MCF 10A (cell line): ENCODE measurements at places on chromosomes 2 and 18.

DNA sequence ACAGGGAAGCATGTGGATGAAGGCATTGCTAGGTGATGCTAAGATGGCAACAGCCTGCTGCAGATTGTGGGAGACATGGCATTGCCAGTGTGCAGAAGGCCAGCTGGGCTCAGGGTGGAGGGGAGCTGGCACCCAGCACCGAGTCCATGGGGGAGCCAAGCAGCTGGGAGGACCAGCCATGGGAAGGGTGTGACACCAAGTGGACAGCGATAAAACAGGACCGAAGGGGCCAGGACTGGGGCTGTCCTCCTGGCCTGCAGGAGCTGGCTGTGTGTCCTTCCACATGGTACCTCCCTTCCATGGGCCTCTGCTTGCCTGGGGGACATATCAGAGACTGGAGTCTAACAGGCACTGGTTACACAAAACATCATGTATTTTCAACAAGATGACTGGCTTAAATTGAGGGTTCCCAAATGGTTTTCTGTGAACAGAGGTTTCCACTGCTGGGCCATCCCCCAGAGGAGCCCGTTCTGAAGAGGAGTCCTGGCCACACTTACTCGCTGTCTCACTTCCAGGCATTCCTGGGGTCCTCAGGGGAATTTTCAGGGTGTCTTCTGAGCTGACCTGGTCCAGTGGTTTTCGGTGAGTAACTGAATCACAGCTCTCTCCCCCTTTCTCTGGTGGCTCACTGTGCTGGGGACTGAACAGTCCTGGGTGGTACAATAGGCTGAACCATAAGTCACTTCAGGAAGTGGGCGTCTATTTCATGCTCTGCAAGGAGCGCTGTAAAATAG is 60.4 kb upstream of the TNP1 start:
- DNase-seq, result no peak

- no peak for DNase-seq
These were observed 83.1 kb downstream of the EDAR start for GRCh38 chr2:108905906-108906305.

DNA sequence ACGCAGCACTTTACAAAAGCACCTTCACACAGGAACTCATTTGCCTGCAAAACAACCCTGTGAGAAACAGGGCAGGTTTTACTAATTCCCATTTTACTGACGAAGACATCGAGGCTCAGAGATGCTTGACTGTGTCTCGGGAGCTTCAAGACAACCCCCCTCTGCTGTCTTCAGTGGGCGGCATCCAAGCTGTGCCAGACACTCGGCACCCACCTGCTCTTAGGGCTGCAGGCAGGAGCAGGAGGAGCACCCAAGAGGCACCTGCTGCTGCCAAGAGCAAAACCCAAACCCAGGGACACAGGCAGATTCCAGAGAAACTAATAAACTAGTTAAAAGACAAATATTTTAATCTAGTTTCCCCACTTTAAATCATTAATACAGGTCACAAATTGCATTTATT is 67.9 kb downstream of the PPP4R1 start:
- DNase-seq, result no peak

DNA sequence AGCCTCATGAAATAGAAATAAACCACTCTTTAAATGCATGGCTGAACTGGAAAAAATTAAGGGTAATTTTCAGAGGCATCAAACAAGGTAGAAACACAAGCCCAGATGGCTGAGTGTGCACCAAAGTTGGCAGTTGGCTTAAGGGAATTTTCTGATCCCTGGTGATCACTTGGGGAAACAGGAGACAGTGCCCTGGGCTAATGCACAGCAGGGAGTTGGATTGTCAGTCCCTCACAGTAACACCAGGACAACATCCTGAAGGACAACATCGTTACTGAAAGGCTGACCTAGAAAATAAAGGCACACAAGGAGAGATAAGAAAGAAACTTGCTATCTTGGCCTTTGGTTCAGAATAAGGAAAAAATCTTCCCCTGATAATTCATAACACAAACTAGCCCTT is 417.0 kb downstream of the SLC4A3 start:
- DNase-seq, result no peak

GRCh38 chr18:59971871-59972428 is 72.2 kb downstream of the PMAIP1 start:
- no peak for DNase-seq
